ENCODE measurements at places on chromosomes 2 and 18. TPM values are rescaled to one million over a fixed set of nuclear protein-coding genes. Genes with fewer than 3 reads are reported as not detected.

GRCh38 chr2:239190921-239191885, 209.6 kb downstream of the HDAC4 start:
- H3K27me3 ChIP-seq: no peaks in the 10 kb centered on the region
- DNase-seq: peak; percentile 10
- H3K27ac ChIP-seq: peak overlapping the region; percentile 61
- no peaks in the 10 kb centered on the region for H3K36me3 ChIP-seq

Gene RTP5
- not detected for total RNA-seq

Gene GAREM2
- total RNA-seq: 1.8 TPM

Gene AMER3
- not detected for total RNA-seq

Gene CNGA3
- 0.09 TPM for total RNA-seq

Gene SRD5A2
- total RNA-seq: 0.07 TPM

GRCh38 chr2:10292033-10292432, 10.7 kb upstream of the HPCAL1 start:
- H3K27me3 ChIP-seq: no peaks in the 10 kb centered on the region
- no peaks in the 10 kb centered on the region for H3K36me3 ChIP-seq
- no peak overlapping the region for H3K27ac ChIP-seq
- H3K4me1 ChIP-seq: no peaks in the 10 kb centered on the region
- H3K4me3 ChIP-seq: no peak overlapping the region

DNA sequence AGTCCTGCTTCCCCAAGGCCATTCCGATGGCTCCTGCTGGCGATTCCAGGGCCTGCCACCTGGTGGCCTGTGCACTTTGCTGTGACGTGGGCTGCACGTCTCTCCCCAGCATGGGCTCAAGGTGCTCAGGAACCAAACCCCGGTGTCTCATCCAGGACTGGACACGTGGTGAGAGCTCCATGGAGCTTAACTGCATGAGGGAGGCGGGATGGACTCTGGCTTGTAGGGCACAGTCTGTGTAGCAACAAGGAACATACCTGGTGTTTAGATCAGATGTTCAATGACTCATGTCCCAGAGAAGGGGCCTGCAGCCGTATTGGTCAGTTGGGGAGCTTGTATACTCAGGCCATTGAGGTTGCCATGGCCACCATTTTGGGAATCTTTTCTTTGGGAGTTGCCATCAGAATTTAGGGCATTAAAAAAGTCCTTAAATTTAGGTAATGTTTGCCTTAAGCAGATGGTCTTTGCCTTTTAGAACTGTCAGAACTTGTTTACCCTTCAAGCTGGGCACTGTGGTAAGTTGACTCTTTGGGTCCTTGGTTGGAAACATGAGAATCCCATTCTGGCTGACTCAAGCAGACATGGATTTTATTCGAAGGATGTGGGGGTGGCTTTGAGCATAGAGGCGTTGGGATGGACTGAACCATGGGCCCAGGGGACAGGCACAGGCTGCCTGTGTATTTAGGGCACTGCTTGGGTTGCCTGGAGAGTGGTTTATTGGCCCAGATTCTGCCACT, 21.0 kb downstream of the AGAP1 start:
- no peaks in the 10 kb centered on the region for H3K27me3 ChIP-seq
- H3K36me3 ChIP-seq: no peaks in the 10 kb centered on the region
- peaks cover 17% of the 10 kb centered on the region for H3K4me1 ChIP-seq
- no peak for DNase-seq
- H3K27ac ChIP-seq: no peak overlapping the region

DNA sequence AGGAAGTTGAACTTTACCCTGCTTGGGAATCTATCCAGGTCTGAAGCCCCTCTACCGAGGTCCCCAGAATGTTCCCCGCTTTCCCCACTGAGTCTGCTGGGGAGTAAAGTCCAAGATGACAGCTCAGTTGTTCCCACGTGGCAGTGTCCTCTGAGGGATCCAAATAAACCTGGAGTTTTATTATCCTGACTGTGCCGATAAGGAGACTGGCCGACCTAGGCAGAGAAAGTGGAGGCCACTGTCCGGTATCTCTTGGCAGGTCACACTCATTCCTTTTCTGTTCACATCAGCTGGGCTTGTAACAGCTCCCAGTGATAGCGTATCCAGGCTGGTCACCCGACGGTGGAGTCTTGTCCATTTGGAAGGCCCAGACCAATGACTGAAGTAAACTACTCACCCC, 27.5 kb upstream of the C18orf32 start:
- H3K36me3 ChIP-seq: no peaks in the 10 kb centered on the region
- DNase-seq: no peak
- no peaks in the 10 kb centered on the region for H3K4me1 ChIP-seq
- H3K27me3 ChIP-seq: no peaks in the 10 kb centered on the region
- H3K27ac ChIP-seq: no peak overlapping the region
